ENCODE measurements at places on chromosomes 2 and 18.

DNA sequence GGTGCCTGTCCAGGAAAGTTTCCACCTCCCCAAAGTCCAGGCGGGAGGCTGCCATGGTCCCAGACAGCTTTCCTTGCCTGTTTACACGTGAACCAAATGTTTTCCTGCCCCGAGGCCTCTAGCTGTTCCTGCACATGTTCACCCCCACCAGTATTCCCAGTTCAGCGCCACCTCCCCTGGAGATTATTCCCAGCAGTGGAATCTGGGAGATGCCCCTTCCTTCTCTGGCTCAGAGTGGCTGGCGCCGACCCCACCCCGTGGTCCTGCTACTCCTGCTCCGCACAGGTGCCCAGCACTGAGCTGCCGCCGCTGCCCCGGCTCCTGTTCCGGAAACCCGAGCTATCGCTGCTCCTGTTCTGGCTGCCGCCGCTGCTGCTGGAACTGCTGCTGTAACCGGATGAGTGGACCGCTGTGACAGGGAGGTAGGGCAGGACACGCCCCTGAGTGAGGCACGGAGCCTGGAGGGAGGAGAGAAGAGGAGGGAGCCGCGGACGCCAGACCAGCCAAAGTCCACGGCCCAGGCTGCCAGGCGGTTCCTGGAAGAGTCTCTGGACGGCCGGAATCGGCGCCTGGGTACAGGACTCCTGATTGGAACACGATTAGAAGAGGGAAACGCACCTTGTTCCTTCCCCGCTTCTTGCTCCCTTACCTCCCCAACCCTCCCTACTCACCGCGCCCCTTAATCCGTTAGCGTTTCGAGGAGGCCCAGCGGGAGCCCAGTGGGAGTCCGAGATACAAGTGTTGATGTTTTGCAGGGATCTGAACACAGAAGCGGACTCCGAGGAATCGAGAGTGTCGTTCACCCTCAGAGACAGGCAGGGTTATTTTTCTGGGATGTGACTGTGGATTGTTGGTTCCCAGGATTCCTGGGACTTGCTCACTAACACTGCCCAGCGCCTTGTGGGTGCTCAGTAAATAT lies at the start of gene PDE11A:
Gene PDE11A (minus strand): TSS at position 395 of the 919 bp plus-strand sequence. CDS start 340 bp downstream, at position 55.
- DNase-seq = no peak

DNA sequence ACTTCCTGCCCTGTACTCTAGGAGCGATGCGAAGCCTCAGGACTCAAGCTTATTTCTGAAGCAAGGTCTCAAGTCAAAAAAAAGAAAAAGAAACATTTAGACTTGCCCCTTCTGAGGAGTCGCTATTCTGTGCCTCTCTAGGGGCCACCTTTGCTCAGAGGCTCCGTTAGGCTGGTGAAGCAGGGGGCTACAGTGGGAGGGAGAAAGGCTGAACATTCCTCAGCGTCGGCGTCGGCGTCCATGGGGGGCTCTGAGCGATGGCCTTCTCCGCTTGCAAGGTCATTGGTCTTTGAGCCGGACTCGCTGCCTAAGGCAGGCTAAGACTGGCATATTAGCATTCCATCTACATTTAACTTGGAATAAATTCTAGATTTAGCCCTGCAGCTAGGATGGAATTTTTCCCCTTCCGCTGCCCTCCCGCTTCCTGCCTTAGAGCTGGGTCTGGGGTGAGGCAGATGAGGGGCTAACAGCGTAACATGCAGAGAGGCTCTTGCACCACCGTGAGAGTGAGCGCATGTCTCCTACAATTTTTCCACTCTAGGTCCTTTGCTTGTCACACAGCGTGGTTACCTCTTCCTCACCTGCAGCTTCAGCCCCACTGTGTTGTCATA lies 53.6 kb upstream of the ATL2 start:
- no peak for DNase-seq

- no peak for DNase-seq
Observed at GRCh38 chr2:102487761-102488462, 14.9 kb downstream of the SLC9A4 start.

DNA sequence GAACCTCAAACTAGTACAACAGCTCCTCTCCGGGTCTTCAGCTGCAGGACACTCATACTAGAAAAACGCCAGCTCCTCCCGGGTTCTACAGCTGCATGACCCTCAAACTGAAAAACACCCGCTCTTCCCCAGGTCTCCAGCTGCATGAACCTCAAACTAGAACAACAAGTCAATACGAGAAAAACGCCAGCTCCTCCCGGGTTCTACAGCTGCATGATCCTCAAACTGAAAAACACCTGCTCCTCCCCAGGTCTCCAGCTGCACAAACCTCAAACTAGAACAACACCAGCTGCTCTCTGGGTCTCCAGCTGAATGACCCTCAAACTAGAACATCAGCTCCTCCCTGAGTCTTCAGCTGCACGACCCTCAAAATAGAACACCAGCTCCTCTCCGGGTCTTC lies 315.0 kb upstream of the TFPI start:
- DNase-seq = no peak

DNA sequence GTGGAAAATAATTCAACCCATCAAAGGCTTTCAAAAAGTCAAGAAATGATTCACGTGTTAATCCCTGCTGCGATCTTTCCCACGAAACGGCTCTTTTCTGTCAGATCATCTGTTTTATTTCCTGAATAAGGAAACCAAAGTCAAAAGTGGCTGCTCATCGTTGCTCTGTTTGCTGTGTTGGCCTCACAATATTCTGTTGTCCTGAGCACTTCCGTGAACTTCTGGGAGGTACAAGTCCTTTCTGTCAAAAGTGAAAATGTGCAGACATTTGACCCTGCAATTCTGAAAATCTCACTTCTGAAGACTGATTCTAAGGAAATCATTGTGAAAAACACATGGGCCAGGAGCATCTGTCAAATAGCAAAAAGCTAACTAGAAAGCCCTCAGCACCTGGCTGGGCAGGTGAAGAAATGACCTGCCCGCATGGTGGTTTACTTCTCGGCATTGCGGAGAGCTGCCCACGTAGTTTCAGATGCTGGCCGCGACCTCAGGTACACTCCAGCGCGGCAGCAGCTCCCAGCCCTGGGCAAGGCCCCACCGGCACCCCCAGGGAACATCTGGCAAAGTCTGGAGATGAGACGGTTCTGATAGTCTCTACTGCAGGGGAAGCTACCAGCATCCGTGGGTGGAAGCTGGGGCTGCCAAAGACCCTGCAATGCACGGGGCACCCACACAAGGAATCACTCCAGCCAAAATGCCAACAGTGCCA lies 31.9 kb upstream of the GPC1 start:
- no peak for DNase-seq

GRCh38 chr18:48821251-48821590 lies 129.5 kb downstream of the SMAD7 start:
- DNase-seq = no peak

Measured in CD8-positive, alpha-beta T cell (primary cell).